Hippocampal formation (tissue), 2 donors: ENCODE measurements at places on chromosomes 4 and X.

DNA sequence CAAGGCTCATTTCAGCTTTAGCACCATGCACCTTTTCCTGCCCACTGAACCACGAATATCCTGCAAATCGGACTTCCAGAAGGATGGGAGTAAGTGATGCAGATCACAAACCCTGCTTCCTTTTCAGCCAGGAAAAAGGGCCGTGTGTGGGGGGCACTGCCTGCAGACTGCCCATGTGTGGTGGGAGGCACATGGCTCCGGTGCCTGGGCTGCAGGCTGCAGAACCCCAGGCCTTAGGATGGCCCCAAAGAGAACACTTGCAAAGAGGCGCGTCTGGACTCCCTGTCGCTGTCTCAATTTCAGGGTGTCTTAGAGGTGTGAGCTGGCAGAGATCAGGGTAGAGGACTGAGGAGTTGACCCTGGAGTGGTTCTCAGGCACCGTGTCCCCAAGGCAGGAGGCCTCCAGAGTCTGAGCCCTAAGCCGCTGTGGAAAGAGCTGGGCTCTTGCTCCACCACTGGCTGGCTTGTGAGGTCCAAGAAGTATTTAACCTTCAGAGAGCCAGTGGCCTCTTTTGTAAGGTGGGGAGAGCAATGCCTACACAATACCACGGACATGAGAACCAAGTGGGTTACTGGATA, 97.0 kb downstream of the ENPP6 start:
- DNase-seq = no peak

DNA sequence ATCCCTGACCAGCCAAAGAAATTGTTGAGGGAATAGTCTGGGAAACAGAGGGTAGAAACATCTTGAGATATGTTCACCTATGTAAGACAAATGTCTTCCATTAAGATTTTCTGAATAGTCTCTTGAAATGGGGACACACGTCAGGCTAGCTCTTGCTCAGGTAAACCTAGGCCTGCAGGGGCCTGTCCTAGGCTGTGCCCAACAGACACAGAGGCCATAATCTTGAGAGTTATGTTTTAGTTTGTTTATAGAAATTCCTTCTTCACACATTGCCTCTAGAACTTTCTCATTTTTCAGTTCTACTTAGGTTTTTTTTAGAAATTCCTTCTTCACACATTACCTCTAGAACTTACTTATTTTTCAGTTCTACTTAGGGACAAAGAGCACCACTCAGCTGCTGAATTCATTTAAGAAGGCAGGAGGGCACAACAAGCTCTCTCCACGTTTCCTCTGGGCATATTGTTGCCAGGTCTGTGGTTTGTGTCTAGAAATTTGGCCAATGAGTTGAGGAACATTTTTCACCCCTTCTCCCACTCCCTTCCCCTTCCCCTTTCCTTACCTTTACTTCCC, 94.9 kb downstream of the ARHGAP24 start:
- no peak for DNase-seq

DNA sequence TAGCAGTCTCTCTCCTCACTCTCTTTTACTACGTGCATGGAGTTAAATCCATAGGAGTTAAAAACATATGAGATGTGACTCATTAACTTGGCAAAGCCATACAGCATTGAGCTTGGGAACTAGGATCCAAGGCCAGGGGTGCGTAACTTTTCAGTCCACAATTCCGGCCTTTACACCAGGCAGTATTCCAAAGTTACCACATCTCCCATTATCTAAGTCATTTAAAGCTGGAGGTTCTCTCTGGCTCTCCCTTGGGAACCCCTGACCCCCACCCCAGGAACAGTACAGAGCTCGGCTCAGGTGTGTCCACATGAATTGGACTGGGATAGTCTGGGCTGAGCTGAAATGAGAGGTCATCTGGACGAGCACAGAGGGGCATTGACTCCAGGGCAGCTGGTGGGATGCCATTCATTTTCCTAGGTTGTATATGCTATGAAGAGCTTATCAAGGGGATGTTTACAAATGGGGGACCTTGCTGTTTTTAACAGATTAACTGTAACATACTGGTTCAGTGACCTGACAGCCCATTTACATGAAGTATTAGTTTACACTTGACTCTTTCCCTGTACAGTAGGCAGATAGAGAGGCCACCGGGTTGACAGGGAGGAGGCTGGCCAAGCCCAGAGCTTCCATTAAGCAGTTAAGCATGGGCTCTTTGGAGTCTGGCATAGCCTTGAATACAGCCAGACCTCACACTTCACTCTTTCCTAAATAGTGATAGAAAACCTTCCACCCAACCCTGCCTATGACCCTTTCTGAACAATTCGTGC, 128.8 kb downstream of the RAB28 start:
- DNase-seq = no peak

DNA sequence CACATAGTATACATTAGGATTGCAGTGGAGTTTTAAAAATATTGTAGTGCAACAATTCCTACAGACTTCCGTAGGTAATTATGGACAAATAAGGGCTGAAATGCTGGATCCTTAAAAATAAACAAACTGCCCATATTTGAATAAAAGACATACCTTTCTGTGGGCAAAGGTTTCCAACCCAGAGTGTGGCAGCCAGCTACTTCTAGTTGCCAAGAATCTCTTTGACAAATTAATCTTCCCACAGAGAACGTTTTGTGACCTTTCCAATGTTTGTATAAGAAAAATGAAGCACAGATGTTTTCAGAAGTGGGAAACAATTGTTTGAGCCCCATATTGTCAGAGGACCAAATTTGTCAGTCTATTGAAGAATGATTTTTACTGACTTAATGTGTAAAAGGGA, 21.1 kb downstream of the GRPR start:
- DNase-seq = no peak

- no peak for DNase-seq
Observed at GRCh38 chrX:16130707-16131106, 7.3 kb downstream of the GRPR start.

DNA sequence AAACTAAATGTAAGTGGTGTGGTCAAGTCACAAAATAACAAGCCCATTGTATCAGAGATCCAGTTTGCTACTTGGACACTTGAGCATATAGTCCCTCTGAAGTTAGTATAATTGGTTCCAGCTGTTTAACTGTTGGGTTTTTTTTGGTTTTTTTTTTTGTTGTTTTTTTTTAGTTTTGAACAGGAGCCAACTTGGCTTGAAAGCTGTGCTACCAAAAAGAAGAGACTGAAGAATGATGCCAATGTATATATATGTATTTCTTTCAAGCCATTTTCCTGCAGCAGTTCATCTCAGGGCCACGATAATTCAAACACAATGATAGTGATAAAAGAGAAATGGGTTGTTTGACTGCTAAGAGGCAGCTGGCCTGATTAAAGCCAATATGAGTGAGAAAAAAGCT, 138.3 kb downstream of the PCDH18 start:
- DNase-seq = no peak

DNA sequence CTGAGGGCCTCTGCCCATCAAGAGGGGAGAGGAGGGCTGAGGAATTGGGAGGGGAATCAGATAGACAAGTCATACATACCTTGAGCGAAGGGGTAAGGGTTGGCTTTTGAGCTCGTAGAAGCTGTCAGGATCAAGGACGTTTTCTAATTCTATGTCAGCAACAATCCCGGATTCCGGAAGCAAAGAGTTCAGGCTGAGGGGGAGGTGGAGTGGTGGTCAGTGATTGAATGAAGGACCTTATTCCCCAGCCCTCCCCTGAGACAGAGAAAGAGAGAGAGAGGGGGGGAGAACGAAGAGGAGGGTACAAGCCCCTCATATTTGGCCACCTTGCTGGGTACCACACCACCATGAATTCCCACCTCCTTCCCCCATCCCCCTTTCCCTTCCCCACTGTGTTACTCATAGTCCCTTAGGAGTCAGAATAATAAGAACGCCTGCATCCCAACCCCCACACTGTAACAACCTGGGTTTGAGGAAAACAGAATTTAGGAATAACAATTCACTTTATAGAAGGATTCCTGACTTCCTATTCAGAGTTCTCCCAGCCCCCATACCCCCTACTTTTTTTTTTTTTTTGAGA, 2.7 kb downstream of the TFE3 start:
- no peak for DNase-seq

GRCh38 chrX:40192196-40192595, 94.4 kb upstream of the BCOR start:
- DNase-seq = no peak

GRCh38 chr4:82287720-82288119, 86.1 kb downstream of the HNRNPD start:
- DNase-seq = no peak

DNA sequence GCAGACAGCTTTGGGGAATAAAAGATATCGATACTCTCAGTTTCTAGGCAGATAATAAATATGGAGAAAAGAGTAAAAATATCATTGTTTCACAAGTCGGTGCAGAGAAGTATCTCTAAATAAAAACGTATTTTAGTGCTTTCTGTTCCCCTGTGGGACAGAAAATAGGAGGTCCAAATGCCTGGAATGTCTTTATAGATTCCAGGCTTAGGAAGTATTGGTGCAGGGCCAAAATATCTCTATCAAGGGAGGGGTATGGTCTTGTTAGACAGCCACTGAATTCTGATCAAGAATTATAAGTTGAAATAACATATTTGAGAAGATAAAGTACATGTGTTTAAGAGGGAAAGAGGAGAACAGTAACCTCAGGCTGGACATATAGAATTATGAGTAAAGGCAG, 596.4 kb downstream of the PCDH18 start:
- DNase-seq = no peak

DNA sequence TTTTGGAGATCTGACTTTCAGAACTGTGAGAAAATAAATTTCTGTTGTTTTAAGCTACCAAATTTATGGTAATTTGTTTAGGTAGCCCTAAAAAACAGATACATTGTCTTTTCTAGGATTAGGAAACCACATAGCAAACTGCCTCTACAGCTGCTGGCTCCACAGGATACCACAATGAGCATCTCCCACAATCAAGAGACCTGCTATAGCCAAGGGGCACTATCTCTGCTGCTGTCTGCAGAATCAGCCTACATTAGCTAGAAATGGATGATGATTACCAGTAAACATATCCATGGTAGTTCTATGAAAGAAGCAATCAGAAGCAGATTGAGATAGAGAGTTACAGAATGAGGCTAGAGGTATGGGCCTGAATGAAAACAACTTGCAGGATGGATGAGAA, 244.4 kb upstream of the NDST4 start:
- no peak for DNase-seq

GRCh38 chrX:95629737-95630136, 1054.9 kb upstream of the DIAPH2 start:
- DNase-seq = no peak

GRCh38 chrX:38060331-38060878, 54.1 kb downstream of the SYTL5 start:
- no peak for DNase-seq

GRCh38 chr4:33160126-33160525, 2440.0 kb downstream of the PCDH7 start:
- DNase-seq = no peak

DNA sequence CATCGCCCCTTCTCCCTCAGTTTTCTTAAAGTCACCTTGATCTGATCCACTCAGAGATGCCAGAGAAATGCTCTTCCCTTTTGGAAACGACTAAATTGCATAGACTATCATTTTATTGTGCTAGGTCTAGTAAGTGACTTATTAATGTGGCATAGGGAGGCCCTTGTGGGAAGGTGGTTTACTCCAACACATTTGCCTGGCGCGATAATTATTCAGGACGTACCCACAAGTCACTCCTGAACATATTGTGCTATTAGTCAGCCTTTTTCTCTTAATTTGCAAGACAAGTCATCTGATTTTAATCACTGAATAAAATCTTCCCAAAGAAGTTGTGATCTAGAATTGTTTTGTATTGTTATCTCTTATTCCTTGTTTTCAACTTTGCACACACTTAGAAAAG, 7.6 kb downstream of the ENPEP start:
- no peak for DNase-seq

- no peak for DNase-seq
Observed at GRCh38 chr4:165927815-165928214, 54.8 kb downstream of the TLL1 start.

- DNase-seq = no peak
Observed at GRCh38 chr4:7375427-7375826, 59.3 kb downstream of the PSAPL1 start.

DNA sequence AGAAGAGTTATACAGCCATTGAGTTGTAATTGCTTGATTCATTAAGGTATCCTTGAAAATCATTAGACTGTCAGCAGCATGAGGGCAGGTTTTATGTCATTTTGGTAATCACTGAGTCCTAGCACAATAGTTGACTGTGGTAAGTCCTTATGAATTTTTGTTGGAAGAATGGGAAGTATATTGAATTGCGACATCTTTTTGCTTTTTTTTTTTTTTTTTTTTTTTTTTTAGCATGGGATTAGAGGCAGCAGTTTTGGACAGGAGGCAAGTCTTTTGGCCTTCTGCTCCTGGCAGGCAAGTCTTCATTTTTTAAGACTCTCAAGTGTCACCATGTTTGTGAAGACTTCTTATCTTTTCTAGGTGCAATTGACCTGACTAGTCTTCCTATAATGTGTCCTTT, 29.7 kb downstream of the PRRG1 start:
- no peak for DNase-seq

GRCh38 chrX:22406201-22406737, 133.6 kb downstream of the CBLL2 start:
- DNase-seq = no peak

DNA sequence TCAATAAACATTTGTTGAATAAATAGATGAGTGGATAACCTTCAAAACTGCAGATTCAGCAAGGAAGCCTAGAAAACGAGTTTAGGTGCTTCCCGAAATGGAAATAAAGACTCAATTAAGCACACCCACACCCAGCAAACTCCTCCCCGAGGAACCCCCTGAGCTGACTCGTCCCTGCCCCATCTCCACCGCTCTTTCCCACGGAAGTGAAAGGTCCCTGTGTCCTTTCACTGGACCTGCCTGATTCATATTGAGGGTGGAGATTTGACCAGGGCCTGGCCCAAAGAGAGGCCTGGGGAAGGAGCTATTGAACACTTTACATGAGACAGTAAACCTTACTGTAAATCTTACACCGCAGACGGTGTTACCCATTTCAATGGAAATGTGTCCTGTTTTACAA, 129.1 kb downstream of the CPZ start:
- no peak for DNase-seq

GRCh38 chr4:147311956-147312355, 168.9 kb upstream of the EDNRA start:
- DNase-seq = no peak

DNA sequence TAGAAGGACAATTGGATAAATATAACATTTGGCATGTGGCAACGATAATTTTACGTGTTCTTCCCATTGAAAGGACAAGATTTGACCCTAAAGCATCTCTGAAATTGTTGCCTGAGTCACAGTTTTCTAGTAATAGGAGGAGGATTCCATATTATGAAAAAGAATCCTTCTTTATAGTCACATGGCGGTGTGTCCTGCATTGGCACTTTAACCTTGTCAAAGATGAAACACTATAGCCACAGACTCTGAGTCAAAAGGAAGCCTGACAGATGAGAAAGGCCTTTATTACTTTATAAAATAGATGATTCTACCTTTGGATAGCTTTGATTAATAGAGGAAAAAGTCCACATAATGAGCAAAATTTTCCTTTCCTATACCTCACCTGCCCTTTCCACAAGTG, 11.5 kb downstream of the LNX1 start:
- DNase-seq = no peak

DNA sequence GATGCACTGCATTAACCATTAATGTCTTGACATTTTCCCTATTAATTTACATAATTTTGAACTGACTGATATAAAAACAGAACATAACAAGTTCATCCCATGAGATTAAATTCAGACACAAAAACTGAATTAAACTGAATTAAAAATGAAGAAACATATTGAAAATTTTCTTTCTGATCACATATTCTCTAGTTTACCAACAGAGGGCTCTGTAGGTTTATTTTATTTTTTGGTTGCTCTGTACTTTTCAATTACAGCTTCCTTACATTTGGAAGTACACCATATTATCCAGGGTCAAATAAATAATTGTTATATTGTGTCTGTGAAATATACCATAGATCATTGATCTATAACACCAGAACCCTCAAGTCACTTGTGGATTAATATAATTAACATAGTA, 27.3 kb upstream of the CT83 start:
- no peak for DNase-seq
